MM.1S (cell line): ENCODE measurements at places on chromosomes 1 and 21.

DNA sequence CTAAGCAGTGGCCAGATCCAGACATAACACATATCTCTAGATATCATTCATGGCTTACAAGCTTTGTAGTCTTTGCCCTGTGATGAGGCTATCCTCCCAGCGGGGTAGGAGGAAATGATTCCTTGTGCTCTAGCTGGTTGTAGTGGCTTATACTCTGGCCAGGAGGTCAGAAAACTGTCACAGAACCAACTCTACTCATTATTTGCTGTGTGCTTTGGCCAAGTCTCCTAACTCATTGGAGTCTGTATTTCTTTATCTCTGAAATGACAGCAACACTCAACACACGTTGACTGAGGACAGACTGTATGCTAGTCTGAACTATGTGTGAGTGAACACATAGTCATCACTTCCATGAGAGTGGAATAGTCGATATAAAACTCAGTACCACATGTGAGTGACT, 116.7 kb upstream of the F3 start:
- no peak for DNase-seq

DNA sequence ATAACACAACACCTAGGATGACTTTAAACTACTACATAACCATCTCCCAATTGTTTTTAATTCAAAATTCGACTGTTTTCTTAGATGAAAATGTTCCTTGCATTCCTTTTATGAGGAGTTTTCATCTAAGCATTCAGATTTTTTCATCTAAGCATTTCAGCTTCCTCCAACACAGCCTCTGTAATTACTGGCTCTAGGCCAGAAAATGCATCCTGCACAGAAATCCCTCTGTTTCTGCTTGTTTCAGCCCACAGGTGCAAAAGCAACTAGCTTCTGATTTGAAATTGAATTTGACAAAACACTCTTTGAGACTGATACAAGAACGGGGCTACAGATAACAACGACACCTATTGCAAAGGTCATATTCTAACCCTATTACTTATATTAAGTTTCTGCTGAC, 90.4 kb downstream of the RGS21 start:
- no peak for DNase-seq

GRCh38 chr1:105072850-105073249, 1323.2 kb downstream of the AMY1C start:
- no peak for DNase-seq

DNA sequence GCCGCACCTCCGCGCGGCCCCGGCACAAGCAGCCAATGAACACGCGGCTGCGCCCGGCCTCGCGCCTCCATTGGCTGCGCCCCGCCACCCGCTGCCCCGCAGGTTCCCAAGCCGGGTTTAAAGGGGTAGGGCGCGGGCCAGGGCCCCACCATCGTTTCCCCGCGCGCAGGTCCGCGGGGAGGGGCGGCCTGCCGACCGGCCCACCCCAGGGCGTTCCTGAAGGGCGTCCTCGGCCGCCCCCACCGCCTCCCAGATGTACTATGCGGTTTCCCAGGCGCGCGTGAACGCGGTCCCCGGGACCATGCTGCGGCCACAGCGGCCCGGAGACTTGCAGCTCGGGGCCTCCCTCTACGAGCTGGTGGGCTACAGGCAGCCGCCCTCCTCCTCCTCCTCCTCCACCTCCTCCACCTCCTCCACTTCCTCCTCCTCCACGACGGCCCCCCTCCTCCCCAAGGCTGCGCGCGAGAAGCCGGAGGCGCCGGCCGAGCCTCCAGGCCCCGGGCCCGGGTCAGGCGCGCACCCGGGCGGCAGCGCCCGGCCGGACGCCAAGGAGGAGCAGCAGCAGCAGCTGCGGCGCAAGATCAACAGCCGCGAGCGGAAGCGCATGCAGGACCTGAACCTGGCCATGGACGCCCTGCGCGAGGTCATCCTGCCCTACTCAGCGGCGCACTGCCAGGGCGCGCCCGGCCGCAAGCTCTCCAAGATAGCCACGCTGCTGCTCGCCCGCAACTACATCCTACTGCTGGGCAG, at the start of gene OLIG1:
Gene OLIG1, plus strand, starts transcription at position 148 of the 750 bp plus-strand sequence. Its CDS starts 106 bp downstream, at position 254.
- no peak for DNase-seq

DNA sequence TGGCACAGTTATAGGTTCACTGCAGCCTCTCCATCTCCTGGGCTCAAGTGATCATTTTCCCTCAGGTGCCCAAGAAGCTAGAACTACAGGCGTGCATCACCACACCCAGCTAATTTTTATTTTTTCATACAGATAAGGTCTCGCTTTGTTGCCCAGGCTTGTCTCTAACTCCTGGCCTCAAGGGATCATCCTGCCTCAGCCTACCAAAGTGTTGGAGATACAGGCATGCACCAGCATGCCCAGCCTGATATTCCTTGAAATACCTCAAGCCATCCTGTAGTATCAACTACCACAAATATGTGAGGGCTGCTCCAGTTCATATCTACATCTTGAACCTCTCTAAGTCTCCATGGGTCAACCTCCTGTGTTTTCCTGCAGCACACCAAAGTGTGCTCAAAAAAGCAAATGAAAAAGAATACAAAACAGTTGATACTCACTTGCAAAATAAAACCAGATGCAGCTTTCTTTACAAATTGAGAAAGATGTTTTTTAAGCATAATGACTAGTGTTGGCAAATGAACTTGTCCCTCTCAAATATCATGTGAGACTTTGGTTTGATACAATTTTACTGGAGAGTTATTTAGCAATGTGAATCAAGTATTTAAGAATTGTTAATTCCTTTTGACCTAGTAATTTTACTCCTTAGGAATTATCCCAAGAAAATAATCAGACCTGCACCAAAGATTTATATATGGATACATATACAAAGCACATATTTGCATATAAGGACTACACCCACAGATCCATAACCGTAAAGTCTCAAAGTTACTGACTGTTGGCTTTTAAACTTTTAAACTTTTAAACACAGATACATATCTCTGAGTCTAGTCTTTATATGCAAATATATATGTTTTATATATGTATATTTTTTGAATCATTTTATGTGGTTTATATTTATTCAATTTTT, 197.7 kb downstream of the NRIP1 start:
- DNase-seq: no peak

DNA sequence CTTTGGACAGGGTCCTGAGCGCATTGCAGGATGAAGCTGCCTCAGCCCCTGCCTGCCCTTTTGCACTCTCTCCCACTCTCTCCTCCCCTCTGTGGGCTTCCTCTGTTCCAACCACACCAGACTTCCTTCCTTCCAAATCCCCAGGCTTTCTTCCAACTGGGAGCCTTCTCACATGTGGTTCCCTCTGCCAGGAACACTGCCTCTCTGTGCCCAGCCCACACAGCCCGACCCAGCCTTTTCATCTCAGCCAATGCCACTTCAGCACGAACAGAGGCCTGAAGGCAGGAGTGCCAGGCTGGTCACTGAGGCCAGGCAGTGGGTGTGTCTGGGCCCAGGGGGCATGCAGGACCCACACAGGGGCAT, 5.9 kb downstream of the SELENON start:
- DNase-seq: no peak
